ENCODE measurements at places on chromosomes 4 and X. TPM values are rescaled to one million over a fixed set of nuclear protein-coding genes. Genes with fewer than 3 reads are reported as not detected.
A peak's percentile ranks its signal among the peaks of the same experiment; 100 is the strongest.

GRCh38 chr4:102761296-102761701 is 531 bp upstream of the MANBA start:
- no peak for DNase-seq

DNA sequence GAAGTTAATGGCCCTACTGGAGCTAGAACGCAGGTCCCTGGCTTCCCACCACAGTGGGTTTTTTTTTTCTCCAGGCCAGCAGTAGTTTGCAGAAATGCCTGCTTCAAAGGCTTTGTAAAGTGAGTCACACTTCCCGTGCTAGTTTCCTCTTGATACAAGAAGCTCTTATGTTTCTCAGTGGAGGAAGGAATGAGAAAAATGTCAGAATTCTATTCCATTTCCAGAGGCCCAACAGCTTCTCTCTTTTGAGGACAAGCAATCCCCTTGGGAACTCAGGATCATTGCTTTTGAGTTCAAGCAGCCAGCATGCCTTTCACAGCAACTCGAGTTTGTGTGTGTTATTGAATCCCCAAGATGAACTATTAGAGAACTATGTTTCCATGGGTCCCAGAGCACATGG is 134.3 kb downstream of the GUCY2F start:
- peak; percentile 3 for DNase-seq

DNA sequence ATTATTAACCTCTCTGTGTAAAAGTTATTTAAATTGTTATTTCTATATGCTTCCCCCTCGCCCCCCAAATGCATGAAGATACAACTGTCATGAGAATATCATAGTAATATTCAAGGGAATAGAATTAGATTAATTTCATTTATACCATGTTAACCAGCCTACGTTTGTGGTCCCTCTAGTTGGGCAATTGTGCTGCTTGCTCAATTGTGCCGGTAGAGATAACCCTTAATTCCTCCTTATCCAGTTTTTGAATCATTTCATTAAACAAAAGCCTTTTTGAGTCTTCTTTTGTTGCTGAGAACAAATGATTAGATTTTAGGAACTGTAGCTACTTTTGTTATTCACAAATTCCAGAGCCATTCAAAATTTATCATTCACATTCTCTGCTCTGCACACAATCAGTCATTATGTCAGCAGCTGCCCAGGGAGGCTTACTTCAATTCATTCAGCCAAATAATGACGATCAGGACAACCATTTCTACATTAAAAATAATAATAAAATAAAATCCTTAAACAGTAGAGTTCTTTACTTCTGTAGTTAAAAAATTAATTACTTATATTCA is 98.1 kb downstream of the ADGRL3 start:
- no peak for DNase-seq

DNA sequence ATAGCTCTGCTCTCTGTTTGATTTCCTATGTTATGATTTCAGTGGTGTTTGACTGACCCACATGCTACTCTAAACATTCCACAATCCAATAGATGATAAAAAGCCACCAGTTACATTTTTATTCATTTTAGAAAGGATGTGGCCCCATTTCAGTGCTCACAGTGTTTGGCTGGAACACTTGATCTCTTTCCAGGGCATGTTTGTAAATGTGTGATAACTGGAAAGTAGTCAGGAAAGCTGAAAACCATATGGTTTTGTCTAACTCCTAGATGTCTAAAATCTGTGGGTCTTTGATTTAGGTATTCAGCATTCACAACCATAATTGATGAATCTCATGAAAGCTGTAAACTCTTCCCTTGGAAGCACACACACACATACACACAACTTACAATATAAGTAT is 904.9 kb upstream of the AGA start:
- no peak for DNase-seq

DNA sequence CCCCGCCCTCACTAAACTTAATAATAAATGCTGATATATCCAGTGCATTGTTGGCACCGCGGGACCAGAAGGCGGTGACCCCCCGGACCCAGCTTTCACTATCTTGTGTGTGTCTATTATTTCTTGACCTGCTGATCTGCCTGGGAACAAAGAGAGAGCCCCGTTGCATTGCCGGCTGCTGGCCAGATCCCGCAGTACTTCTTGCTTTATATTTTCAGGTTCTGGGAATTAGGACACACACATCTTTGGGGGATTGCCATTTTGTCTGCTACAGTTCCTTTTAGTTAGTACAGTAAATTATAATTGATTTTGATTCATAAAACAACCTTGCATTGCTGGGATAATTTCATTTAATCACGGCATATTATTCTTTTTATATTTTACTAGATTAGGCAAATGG is 2.2 kb upstream of the RTL8B start:
- DNase-seq: no peak

DNA sequence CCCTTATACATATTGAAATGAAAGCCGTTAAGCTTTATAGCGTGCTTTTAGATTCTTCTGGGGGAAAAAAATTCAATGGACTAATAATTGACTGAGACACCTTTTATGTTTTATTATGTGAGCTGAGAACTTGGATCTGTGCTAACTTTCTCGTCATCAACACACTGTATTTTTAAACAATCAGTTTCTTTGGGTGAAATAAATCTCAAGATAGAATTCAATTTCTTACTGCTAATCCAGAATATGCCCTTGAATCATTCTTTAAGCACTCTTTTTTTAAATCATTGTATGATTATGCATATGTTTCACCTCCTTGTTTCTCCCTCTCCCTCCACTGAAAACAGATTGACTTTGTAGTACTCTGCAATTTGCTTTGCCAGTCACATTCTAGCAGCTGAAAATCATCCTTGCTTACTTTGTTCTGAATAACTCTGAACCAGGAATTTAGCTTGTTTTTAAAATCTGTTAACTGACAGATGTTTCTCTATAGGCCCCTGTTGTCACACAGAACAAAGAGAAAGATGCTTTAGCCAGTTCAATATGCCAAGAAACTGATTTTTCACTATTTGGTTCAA is 81.5 kb downstream of the SLIT2 start:
- no peak for DNase-seq

FAM9B gene
- total RNA-seq: not detected

DNA sequence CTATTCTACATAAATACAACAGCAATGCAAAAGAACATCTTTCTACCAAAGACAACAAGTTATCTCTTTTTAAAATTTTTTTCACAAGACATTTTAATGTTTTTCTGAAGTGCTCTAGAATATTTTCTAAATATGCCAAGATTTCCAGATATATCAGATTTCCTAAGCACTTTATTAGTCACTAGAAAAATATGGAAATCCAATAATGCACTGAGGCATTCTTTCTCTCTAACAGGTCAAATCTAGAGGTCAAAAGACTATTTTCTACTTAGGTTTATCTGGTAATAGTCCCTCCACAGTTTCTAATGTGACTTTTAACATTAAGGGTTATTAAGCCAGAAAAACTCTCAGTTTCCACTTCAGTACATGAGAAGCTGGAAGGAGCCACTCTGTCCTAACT is 1041.2 kb upstream of the INTU start:
- no peak for DNase-seq

DNA sequence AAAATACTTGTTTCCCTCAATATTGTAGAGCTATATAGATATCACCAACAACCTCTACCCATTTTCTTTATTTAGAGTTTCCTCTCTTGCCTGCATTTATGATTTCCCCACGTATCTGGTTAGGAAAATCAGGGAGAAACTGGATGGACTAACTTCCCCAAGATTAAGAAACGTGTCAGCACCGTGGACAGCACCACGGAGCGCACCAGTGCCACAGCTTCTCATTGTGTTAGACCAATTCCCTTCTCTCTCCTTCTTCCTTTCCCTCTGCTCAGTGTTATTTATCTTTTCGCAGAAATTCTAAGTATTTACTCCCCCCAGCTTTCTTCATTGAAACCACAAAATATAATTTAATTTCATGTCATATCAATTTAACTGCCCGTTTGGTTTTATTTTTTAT is 568.6 kb upstream of the BOD1L1 start:
- DNase-seq: peak; percentile 13

UNC5C gene
- 9.1 TPM for total RNA-seq

DNA sequence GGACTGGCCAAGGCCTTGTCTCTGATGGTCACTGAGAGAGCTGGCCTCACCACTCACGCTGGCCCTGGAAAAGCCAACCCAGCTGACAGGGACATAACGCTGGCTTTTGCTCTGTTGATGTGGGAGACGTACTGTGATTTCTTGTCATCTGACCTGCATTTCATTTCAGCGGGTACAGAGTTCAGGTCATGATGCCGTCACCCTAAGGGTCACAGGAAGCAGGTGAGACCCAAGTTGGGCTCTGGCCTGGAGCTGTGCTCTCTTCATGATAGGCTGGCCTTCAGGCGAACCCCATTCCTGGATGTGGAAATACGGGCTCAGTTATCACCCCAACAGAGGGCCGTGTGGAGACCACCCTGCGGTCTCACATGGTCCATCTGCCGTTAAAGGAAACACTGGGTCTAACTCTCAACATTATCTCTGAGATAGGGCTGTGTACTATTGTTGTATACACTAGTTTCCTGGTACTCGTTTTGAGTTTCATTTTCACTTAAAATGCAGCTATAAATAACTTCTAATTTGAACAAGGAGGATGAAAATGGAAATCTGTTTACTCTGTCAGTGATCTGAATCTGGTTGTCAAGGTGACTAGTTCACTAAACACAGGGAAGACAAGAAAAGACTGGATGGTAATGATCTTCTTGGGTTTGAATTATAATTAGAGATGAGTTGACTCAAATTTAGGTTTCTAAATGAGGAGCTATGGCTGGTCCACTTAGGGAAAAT is 89.1 kb downstream of the TBC1D9 start:
- DNase-seq: no peak

GRCh38 chr4:92189146-92189545 is 114.6 kb upstream of the GRID2 start:
- DNase-seq: no peak

DNA sequence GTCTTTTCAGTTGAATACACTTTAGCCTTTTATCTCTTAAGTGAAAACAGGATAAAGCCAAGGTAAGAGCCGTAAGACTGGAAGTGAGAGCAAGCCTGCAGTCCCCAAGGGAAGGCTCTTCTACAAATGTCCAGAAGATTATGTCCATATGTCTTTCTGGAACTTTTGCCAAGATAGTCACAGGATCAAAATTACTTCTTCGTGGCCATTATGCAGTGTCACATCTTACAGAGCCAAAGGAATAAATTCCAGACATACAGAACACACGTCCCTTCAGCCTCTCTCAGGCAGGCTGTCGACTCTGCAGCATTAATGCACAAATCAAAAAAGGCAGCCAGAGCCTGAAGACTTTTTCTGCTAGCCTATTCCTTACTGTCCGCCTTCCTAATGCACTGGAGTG is 10.9 kb upstream of the GATB start:
- no peak for DNase-seq

GRCh38 chrX:48754238-48754637 is 7.3 kb upstream of the GLOD5 start:
- DNase-seq: no peak

GRCh38 chr4:149735796-149736195 is 79.8 kb downstream of the IQCM start:
- DNase-seq: no peak

L1CAM gene
- 7.9 TPM for total RNA-seq

GRCh38 chr4:71545168-71545567 is 206.3 kb downstream of the SLC4A4 start:
- no peak for DNase-seq

DNA sequence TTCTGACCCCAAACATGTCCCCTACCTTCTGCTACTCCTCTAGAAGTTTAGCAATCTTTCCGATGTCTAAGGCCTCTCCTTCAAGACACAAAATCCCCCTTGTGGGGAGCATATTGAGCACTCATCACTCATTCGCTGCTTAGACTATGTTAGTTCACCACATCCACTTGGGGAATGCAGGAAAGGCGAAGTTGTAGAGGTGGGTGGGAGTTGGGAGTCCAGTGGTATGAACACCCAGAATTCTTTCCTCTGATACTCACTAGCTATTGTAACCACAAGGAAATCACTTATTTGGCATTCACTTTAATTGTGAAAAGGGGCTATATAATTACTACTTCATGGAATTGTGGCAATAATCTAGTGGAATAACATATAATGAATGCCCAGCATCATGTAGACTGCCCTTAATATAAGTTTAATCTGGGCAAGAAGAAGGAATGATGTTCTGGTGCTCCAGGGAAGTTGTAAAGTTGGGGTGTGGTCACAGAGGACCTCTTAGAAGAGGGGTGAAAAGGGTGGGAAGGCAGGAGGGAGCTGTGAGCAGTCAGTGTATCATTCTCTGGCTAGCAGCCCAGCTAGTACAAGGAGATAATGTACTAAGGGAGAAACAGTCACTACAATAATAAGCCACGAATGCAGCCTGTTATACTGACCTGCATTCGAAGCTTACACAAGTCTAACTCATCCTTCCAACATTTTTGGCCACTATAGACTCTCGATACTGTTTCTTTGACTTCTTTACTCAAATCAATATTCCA is 468.2 kb upstream of the DIPK2B start:
- DNase-seq: peak; percentile 32

MAGEA12 gene
- total RNA-seq: 5.5 TPM

SHROOM3 gene
- total RNA-seq: 2.8 TPM

DNA sequence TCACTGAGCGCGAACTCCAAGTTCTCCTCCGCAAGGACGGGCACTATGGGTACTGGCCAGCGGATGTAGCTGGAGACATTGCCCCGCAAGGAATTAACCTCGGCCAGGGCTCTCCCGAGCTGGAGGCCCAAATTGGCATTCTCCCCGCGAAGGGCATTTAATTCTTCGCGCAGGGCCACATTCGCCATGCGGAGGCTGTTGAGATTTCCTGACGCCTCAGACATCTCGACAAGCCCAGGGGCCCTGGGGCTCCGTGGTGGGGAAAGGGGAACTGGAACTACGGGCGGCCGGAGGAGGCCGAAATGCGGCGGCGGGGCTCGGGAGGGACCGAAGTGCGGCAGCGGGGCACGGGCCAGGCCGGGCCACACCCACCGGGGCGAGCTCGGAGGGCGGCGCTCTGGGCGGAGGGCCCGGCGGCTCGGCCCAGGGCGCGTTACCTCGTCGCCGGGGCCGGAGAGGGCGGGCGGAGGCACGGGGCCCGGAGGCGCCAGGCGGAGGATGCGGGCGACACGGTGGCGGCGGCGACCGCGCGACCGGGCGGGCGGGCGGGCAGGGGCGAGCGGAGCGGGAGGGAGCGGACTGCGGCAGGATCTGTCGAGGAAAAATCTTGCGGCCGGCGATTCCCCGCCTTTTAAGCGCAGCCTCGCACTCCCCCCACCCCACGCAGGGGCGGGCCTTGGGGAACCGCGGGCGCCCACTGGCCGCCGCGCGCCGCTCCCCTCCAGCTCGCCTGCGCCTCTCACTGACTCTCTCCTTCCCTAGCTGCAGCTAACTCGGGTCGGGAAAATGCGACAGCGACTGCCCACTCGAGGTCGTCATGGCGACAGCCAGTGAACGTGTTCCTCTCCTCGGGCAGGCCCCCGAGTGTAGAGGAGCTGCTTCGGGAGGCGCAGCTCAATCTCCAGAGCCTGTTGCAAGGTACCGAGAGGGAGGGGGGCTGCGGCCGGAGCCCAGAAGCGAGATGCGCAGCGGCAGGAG is at the start of gene RTL5:
Gene RTL5, minus strand, starts transcription at position 599 of the 978 bp plus-strand sequence.
- DNase-seq: peak; percentile 89

GRCh38 chr4:132502096-132502552 is 647.0 kb upstream of the PCDH10 start:
- no peak for DNase-seq

GRCh38 chrX:28542791-28543190 is 44.5 kb upstream of the IL1RAPL1 start:
- DNase-seq: no peak

- no peak for DNase-seq
Observed at GRCh38 chr4:38131371-38132091, 171.3 kb downstream of the PTTG2 start.

GRCh38 chrX:135639066-135639780 is 74.2 kb upstream of the CT45A1 start:
- no peak for DNase-seq

UGDH gene
- 170 TPM for total RNA-seq

GRCh38 chrX:152904151-152905080 is 6.5 kb downstream of the ZNF185 start:
- peak; percentile 19 for DNase-seq

GRCh38 chr4:74258963-74259362 is 49.3 kb upstream of the EPGN start:
- DNase-seq: peak; percentile 43

Measured in H4 (cell line).